ENCODE measurements at places on chromosomes 6 and 20.
A peak's percentile ranks its signal among the peaks of the same experiment; 100 is the strongest.

- no peak for DNase-seq
These were observed 5.6 kb upstream of the GLO1 start for GRCh38 chr6:38708496-38708895.

- no peak for DNase-seq
These were observed 194.1 kb upstream of the GJE1 start for GRCh38 chr6:141938664-141939063.

DNA sequence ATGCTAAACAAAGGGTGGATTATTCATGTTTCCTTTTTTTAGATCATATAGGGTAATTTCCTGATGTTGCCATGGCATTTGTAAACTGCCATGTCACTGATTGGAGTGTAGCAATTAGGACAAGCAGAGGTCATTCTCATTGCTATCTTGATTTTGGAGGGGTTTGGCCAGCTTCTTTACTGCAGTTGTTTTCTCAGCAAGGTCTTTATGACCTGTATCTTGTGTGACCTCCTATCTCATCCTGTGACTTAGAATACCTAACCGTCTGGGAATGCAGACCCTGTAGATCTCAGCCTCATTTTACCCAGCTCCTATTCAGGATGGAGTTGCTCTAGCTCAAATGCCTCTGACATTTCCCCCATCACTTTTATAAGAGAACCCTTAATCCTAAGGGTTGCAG, 53.6 kb downstream of the CDS2 start:
- DNase-seq: no peak

- DNase-seq: no peak
These were observed 109.0 kb downstream of the PSMB1 start for GRCh38 chr6:170444056-170444591.

GRCh38 chr20:35317416-35318210, 25.4 kb upstream of the FAM83C start:
- no peak for DNase-seq

GRCh38 chr6:165662041-165662748, 846 bp downstream of the PDE10A start:
- no peak for DNase-seq

DNA sequence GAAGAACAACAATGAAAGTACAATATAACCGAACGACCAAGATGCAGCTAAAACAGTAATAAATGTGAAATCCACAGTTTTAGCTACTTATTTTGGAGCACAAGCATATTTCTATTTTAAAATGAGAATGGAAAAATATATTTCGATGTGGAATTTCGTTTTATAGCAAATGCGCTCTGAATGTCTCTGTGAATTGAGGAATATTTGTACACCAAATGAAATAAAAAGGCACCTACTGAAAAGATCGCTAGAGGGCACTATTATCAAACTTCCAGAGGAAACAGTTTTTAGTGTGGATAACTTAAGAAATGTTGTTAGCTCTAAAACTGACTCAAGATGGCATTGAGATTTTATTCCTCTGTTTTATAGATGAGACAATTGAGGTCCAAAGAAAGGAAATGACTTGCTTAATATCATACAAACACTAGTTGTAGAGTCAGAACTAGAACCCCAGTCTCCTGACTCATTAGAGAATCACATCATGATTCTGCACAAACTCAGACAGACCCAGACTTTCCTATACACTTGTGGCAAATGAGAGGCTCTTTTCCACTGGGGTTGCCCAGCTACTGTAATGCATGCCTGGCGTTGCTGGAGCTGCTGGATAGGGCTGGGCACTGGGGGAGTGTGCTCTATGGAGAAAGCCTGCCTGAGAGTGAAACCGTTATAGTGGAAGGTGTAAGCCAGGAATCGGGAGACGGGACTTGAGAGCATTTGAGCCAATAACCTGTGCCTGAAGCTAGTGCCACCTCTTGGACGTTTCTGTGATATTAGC, 51.9 kb downstream of the GCLC start:
- DNase-seq: no peak

DNA sequence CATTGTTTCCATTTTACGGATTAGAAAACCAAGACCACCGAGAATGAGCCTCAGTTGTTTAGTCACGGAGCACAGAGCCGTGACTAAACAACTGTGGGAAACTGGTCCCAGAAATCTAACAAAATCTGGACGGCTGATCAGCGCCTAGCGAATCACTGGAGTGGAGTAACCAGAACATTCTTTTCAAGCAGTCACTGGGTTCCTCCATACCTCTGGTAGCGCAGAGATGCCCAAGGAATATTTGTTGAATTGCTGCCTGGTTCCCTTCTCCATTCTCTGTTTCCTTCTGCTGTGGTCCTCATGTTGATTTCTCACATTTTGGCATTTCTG, 62.0 kb downstream of the GPX5 start:
- no peak for DNase-seq

DNA sequence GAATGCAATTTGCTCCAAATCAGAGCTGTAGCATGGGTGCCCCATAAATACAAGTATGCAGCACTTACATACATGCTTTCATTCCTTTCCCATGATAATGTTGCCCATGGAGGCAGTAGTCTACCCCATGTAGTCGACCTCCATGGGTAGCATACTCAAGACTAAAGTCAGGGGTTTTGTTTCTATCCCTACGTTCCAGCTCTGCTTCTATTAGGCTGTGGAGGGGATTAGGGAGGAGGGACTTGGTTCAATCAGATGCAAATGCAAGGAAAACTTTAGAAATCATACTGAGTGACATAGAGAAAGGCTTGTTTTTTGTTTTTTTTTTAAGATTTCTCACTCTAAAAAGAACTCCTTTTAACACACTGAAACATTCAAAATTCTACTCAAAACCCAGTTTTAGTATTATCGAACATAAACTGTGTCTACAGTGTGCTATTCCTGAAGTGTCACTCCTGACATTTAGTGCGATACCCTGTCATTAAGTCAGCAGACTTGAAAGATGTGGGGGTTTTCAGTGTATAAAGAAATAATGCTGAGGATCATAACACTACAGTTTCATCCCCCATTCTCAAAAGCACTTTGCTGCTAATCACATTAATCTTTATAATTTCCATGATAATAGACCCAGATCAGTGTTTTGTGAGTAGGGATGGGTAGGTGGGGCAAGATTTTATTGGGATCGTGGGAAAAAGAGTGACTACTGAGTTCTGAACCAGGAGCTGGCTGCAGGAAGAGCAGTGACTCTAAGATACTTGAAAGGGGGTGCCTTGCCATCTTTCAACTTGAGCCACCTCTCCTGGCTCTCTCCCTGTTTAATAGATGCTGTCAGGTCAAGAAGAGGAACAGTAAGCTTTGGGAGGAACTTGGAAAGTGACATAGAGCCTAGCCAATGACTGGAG, 40.4 kb upstream of the SCML4 start:
- DNase-seq: no peak

GRCh38 chr20:31717478-31718201, 5.0 kb downstream of the BCL2L1 start:
- no peak for DNase-seq

DNA sequence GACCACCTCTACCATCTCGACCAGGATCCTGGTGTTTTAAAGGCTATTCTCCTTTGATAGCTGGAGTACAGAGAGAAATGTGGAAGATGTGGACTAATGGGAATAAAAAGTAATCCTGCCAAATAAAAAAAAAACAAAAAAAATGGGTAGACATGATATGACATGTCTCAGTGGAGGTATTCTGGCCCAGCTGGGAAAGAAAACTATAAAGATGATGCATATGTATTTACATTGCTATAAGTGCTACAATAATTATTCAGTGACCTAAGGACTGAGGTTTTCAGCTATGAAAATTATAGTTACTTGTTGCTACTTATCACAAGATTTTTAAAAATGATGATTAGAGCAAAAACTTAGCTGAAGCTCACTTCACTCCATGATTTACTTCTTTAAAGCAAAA, 101.1 kb downstream of the SIM1 start:
- DNase-seq: no peak

- peak; percentile 13 for DNase-seq
These were observed 153.6 kb downstream of the CD83 start for GRCh38 chr6:14270925-14271788.

DNA sequence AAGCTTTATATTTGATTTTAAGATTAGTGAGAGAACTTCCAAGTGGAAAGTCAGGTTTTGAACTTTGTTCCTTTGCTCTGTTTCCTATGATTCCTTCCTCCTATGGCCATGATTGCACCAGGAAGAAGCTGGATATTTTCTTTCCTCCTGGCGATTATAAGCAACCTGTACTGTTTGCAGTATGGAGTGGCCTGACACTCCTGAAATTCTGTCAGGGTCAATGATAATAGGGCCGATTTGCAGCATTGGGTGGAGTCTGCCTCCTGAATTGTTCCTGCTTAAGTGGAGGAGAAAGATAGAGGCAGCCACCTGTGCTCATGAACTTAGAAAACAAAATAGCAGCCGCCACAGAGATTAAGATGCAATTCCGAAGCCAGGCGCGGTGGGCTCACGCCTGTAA, 9.8 kb upstream of the FAM217A start:
- no peak for DNase-seq

- DNase-seq: no peak
These were observed 4.5 kb downstream of the GID8 start for GRCh38 chr20:62942456-62942855.

DNA sequence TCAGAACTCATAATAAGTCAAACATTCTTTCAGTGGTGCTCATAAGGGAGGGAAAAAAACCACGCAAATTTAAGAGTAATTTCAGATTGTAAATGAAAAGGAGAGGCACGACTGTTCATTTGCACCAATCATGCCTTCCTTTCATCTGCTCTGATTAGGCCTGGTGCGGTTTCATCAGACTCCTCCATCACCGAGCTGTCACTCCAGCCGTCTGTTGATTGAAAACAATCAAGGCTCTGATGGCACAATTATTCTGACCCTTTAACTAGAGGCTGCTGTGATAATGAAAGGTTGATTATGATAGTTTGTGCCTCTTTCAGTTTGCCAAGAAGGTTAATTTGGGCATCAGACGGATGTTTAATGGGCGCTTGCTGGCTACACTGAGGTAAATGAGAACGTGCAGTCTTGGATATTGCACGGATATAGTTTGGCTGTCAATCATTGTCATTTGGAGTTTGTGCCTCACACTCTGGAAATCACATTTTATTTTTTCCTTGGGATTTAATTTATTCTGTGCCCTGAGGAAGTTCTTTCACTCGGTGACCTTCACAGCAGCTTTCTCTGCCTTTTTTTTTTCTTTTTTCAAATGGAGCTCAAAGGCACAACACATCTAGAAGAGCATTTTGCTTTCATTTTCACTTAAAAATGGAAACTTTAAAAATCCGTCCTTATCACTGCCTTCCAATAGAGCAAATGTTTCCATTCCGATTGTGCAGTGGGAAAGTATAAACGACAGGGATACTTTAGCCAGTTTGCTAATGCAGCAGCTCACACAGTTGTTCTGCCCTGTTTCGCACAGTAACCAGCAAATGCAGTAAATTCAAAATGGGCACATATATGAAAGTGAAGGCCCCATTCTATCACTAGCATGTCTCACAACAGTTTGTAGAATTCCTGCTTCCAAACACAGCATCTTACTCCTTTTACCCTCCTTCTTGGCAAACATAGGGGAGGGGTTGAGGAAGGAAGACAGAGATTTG, 172.8 kb downstream of the KLHL32 start:
- no peak for DNase-seq

DNA sequence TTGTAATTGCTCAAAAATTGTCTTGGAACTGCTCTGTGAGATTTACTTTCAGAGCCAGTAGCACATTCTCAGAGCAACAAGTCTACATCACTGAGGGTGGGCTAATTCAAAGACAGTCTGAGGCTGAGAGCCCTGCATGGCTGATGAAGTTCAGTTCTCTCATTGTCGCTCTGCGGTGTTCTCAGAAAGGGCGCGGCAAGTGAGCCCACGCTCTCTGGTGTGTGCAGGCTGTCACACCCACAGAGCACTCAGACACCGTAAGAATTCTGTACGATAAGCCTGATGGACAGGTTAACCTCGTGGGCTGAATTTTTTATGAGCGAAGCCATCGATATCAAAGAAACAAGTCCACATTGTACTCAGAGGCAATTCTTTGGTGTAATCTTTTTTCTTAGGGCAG, 557.8 kb downstream of the HACE1 start:
- no peak for DNase-seq

GRCh38 chr6:147218797-147219196, 14.6 kb downstream of the STXBP5 start:
- DNase-seq: no peak

- no peak for DNase-seq
These were observed 96.9 kb downstream of the SCML4 start for GRCh38 chr6:107727096-107727757.

GRCh38 chr6:168619560-168620314, 178.8 kb downstream of the SMOC2 start:
- no peak for DNase-seq

DNA sequence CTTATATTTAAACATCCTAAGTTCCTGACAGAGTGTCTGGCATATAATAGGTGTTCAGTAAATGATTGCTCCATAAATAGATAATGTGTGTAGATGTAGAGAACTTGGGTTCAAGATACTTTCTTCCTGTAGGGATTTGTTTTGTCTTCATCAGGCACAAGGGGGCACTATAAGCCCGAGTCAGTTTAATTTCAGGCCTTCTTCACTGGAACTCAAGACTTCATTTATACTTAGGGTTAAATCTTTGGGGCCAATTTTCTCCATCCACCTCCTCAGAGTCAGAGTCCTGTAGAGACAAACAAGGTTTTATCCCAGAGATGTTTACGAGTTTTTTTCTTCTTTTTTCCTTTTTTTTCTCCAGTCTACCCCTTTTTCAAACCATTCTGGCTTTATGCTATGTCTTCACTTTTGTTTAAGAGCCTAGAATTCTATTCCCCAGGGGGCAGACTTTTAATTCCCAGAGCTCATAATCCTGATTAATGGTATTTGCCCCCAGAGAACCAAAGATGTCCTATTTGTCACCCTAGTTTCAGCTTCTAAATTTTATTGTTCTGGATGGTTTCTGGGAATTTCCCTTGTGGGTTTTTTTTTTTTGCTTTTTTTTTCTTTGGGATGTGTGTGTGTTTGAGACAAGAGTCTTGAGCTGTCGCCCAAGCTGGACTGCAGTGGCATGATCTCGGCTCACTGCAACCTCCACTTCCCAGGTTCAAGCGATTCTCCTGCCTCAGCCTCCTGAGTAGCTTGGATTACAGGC, 88.4 kb downstream of the HFE start:
- peak; percentile 41 for DNase-seq

DNA sequence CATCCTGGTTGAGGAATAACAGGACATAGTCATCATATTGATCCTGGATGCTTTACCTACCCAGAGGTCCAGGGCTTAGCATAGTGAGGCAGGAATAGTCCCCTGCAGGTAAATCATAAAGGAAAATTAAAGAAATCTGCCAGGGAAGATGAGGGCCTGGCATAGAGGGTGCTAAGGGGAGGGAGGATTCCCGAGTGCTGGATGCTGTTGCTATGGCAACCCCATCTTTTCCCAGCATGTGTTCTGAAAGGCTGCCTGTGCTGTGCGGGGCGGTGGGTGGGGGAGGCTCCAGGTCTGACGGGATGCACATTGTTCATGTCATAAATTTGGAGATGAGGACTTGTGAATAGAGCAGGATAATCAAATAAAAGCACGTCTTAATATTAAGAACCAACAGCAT, 212.6 kb upstream of the PCSK2 start:
- no peak for DNase-seq

DNA sequence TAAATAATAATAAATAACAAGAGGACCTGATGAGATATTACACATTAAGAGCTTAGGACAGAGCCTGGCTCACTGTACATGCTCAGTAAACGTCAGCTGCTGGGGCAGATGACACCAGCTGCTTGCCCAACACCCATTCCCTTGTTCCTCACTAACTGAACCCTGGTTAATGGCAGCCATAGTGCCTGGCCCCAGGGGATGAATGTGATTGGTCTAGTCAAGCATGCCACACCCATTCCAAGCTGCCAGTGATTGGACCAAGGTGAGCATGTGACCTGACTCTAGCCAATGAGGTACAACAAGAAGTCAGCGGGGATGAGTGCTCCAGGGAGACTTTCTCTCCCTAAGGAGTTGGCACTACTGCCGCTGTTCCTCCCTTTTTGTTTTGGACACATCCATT, 85.1 kb upstream of the PTPN1 start:
- DNase-seq: no peak

Data from activated T-cell treated with anti-CD3 and anti-CD28 coated beads for 1 hour (primary cell).